ENCODE measurements at places on chromosomes 16 and 17. TPM values are rescaled to one million over a fixed set of nuclear protein-coding genes. Genes with fewer than 3 reads are reported as not detected.

- peak overlapping the region; percentile 68 for H3K27ac ChIP-seq
- no peaks in the 10 kb centered on the region for H3K27me3 ChIP-seq
- H3K4me1 ChIP-seq, result peaks cover 94% of the 10 kb centered on the region
- peaks cover 14% of the 10 kb centered on the region for H3K36me3 ChIP-seq
These were observed 266.8 kb downstream of the SEC14L1 start for GRCh38 chr17:77407321-77408277.

Gene COG7
- total RNA-seq, result 16.4 TPM

Gene MT1E
- 12.4 TPM for total RNA-seq

Gene ASGR1
- total RNA-seq, result 1.5 TPM

Gene PRR29
- 0.21 TPM for total RNA-seq

Gene ADGRG1
- 1.0 TPM for total RNA-seq

Gene CHST4
- total RNA-seq, result not detected

Gene SYCE1L
- 3.3 TPM for total RNA-seq

DNA sequence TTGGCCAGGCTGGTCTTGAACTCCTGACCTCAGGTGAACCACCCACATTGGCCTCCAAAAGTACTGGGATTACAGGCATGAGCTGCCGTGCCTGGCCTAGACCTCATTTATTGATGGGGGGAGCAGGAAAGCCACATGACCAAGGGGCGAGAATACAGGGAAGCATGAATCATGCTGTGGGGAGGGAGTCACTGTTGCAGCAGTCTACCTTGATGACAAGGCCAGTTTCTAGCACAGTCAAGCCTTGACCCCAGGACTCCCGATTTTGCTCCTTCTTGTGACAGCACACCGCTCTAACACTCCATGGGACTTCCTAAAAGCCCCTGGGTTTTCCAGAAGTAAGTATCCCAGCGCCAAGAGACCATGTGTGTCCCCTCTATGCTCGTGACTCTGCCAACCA, 42.9 kb upstream of the IRF8 start:
- DNase-seq, result no peak
- no peak overlapping the region for H3K27ac ChIP-seq
- peaks cover 2% of the 10 kb centered on the region for H3K27me3 ChIP-seq
- H3K36me3 ChIP-seq, result no peaks in the 10 kb centered on the region

- no peaks in the 10 kb centered on the region for H3K4me1 ChIP-seq
- no peak overlapping the region for H3K4me3 ChIP-seq
- no peak overlapping the region for H3K27ac ChIP-seq
- peaks cover 25% of the 10 kb centered on the region for H3K36me3 ChIP-seq
- no peaks in the 10 kb centered on the region for H3K27me3 ChIP-seq
These were observed 36.7 kb downstream of the KIAA0753 start for GRCh38 chr17:6603744-6604325.

- DNase-seq, result no peak
- no peaks in the 10 kb centered on the region for H3K27me3 ChIP-seq
- H3K27ac ChIP-seq, result no peak overlapping the region
- peaks cover 1% of the 10 kb centered on the region for H3K36me3 ChIP-seq
- H3K4me1 ChIP-seq, result no peaks in the 10 kb centered on the region
These were observed 78.1 kb downstream of the OR1D5 start for GRCh38 chr17:2985318-2985717.

DNA sequence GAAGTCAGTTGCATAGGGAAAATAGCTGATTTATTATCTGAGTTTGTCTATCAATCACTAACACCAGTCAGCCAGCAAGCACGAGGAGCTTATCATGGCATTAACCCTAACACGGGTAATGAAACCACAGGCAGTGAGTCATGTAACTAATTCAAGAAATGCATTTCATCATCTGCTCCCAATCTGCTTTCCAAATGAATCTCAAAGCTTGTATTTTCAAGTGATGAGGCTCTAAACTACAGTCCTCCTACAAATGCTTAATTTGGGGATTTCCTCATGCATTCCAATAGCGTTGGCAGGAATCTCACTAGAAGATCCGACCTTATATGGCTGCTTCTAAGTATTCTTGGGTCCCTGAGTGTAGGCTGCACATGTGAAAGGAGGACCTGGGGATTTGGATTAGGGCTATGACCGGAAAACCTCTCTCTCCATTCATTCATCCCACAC, 118.4 kb upstream of the HSBP1 start:
- H3K4me1 ChIP-seq, result peaks cover 5% of the 10 kb centered on the region
- no peak overlapping the region for H3K4me3 ChIP-seq
- H3K27me3 ChIP-seq, result peaks cover 6% of the 10 kb centered on the region
- DNase-seq, result peak; percentile 31

DNA sequence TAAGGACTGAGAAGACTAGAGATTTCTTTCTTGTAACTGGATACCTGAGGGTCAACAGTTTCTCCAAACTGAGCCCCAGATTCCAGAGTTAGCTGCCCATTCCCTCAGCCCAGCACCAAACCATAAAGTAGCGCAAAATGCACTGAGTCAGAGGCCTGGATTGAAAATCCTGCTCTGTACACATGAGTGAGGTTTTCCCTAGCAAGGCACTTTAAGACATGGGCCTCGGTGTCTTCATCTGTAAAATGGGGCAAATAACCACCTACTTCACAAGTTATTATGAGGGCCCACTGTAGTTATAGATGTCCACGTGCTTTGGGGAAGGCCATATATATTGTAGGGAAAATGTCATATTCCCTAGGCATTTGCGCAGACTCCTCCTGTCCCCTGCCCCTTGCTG, 10.3 kb upstream of the DLX4 start:
- no peak overlapping the region for H3K4me3 ChIP-seq
- H3K36me3 ChIP-seq, result no peaks in the 10 kb centered on the region
- peaks cover 23% of the 10 kb centered on the region for H3K27me3 ChIP-seq
- peaks cover 6% of the 10 kb centered on the region for H3K4me1 ChIP-seq

DNA sequence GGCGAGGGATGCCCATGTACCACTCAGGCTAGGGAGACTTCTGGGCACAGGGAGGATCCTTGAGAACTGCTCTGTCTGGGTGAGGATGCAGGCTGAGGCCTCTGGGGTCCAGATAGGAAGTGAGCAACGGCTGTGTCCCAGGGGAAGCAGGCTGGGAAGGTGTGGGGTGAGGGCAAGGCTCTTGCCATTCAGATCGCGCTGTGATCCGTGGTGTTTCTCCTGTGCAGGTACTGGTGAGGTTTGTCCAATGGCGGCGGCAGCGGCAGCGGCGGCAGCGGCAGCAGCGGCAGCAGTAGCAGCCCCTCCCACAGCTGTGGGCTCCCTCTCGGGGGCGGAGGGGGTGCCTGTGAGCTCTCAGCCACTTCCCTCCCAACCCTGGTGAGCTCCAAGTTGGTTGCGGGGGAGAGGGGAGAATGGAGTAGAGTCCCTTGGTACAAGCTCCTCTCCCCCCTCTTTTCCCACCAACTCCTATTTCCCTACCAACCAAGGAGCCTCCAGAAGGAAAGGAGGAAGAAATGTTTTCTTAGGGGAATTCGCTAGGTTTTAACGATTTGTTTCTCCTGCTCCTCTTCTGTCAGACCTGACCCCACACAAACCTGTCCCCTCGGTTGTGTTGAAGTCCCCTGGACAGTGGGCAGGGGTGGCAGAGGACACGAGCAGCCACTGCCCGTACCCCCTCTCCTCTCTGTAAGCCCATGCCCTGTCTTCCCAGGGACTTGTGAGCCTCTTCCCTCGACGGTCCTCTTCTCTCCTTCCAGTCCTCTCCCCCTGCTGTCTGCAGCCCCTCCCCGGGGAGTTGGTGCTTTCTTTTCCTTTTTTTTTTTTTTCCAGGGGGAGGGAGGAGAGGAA, 1.9 kb upstream of the PRRT2 start:
- peak overlapping the region; percentile 81 for H3K27ac ChIP-seq
- no peaks in the 10 kb centered on the region for H3K27me3 ChIP-seq
- no peak for DNase-seq
- peaks cover 48% of the 10 kb centered on the region for H3K4me1 ChIP-seq
- H3K36me3 ChIP-seq, result peaks cover 29% of the 10 kb centered on the region

GRCh38 chr17:61967729-61968128, 39.9 kb upstream of the INTS2 start:
- H3K4me3 ChIP-seq, result no peak overlapping the region
- no peaks in the 10 kb centered on the region for H3K4me1 ChIP-seq
- H3K27ac ChIP-seq, result no peak overlapping the region

- H3K36me3 ChIP-seq, result peaks cover 20% of the 10 kb centered on the region
- H3K27ac ChIP-seq, result no peak overlapping the region
- H3K27me3 ChIP-seq, result peaks cover 41% of the 10 kb centered on the region
- peak overlapping the region; percentile 91 for H3K4me3 ChIP-seq
- DNase-seq, result peak; percentile 31
- peaks cover 49% of the 10 kb centered on the region for H3K4me1 ChIP-seq
These were observed 2.0 kb upstream of the PSMB3 start for GRCh38 chr17:38750312-38751121.

DNA sequence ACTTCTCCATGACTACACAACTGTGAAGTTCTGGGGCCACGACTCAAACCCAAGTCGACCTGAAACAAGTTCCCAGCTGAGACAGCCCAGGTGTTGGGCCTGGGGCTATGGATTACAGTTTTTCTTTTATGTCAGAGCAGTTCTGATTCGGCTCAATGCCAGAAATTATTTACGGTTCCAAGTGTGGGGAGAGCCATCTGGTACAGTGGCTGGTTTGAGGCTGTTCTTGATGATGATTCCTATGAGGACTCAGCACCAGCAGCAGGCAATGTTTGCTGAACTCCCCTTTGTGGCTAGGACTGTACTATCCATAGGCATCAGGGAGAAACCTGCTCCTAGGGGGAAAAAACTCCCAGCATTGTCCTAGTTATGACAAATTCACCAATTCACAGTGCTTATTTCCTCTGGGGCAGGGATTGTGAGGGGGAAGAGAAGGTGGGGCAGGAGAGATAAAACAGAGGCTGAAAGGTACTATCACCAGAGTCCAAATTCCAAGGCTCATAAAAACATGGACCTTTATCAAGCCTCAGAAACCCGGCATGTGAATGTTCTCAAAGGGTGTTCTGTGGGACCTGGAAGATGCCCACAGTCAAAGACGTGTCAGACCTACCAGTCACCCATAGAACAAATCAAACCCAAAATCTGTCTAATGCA, 18.2 kb upstream of the CMTM4 start:
- no peaks in the 10 kb centered on the region for H3K27me3 ChIP-seq
- H3K27ac ChIP-seq, result no peak overlapping the region
- no peak overlapping the region for H3K4me3 ChIP-seq

DNA sequence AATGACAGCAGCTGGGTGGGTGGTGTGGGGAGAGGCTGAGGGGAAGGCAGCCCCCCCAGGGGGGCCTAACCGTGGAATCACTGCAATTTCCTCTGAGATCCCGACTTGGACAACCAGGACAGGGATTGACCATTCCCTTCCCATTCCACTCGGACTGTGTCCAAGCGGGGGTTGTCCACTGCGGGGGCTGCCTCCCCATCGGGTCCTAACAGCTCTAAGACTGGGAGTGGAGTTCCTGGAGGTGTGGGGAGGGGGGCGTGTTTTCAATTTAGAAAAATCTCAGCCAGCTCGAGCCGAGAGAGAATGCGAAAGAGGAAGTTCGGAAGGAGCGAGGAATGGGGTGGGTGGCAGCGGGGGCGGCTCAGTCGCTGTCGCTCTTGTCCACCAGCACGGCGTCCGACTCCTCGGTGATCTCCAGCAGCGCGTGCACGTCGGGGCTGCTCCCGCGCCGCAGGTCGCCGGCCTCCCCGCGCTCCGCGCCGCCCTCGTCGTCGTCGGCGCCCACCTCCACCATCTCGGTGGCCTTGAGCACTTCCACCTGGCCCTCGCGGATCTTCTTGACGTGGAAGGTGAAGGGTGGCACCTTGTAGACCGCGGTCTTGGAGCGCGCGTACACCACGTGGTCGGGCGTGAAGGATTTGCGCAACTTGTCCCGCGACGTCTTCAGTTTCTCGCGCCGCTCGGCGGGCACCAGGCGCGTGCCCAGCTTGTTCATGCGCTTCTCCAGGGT, 16.2 kb upstream of the STAT3 start:
- no peak overlapping the region for H3K27ac ChIP-seq
- no peaks in the 10 kb centered on the region for H3K27me3 ChIP-seq
- no peak for DNase-seq
- peaks cover 35% of the 10 kb centered on the region for H3K4me1 ChIP-seq

DNA sequence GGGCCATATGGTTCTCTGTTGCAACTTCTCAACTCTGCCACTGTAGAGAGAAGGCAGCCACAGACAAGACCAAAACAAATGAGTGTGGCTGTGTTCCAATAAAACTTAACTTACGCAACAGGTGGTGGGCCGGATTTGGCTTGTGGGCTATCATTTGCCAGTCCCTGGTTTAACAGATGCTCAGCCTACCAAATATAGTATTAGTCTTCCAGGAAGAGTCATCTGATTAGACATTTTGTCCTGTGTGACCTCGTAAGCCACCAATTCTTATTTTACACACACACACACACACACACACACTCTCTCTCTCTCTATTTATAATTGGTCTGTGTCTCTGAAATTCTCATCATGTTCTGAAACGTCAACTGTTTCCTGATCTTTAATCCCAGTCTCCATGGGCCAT, 245.9 kb downstream of the XYLT1 start:
- H3K4me1 ChIP-seq, result no peaks in the 10 kb centered on the region
- H3K27ac ChIP-seq, result no peak overlapping the region
- DNase-seq, result no peak
- H3K36me3 ChIP-seq, result peaks cover 2% of the 10 kb centered on the region
- no peaks in the 10 kb centered on the region for H3K27me3 ChIP-seq
- H3K4me3 ChIP-seq, result no peak overlapping the region

GRCh38 chr17:73770849-73771229, 126.6 kb upstream of the SDK2 start:
- H3K27me3 ChIP-seq, result no peaks in the 10 kb centered on the region
- H3K27ac ChIP-seq, result no peak overlapping the region
- no peaks in the 10 kb centered on the region for H3K36me3 ChIP-seq

DNA sequence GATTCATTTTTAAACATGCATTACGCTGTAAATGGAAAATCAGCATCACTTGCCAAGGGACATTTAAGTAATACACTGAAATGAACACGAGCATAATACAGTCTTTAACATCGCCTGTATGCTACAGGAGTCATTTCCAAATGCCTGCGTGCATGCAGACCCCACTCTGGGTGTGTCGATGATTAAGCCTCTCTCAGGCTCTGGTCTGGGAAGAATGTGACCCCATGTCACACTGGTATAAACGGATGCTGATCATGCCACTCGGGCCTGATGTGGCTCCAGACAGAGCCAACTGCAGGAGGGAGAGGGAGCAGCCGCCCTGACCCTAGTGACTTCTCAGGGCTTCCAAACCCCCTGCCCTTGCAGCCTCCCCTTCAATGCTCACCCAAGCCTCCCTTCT, 10.8 kb downstream of the EMP2 start:
- H3K27ac ChIP-seq, result no peak overlapping the region
- H3K27me3 ChIP-seq, result no peaks in the 10 kb centered on the region
- H3K4me1 ChIP-seq, result no peaks in the 10 kb centered on the region
- no peaks in the 10 kb centered on the region for H3K36me3 ChIP-seq

GRCh38 chr17:34347063-34347462, 9.2 kb upstream of the CCL13 start:
- peaks cover 15% of the 10 kb centered on the region for H3K27me3 ChIP-seq
- no peak for DNase-seq
- H3K4me1 ChIP-seq, result no peaks in the 10 kb centered on the region
- no peaks in the 10 kb centered on the region for H3K36me3 ChIP-seq
- no peak overlapping the region for H3K27ac ChIP-seq
- no peak overlapping the region for H3K4me3 ChIP-seq

DNA sequence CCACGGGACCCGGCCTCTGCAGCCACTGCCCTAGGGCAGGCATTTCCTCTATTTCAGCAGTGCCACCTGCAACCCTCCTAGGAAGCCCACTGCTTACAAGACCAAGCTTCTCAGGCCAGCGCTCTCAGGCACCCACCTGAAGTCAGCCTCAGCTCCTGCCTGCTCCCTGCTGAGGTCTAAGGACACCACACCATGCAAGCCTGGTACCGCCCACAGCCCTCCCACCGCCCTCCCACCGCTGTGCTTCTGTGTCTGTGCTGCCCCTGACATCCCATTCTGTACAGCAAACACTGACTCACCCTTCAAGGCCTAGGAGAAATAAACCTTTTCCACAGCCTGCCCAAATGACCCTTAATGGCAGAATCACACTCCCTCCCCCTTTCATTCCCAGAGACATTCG, 6.3 kb downstream of the CLUH start:
- H3K4me3 ChIP-seq, result no peak overlapping the region
- H3K36me3 ChIP-seq, result peaks cover 18% of the 10 kb centered on the region
- no peaks in the 10 kb centered on the region for H3K27me3 ChIP-seq
- no peak for DNase-seq
- peaks cover 26% of the 10 kb centered on the region for H3K4me1 ChIP-seq
